ENCODE measurements at places on chromosomes 13 and 19.

- no peak for DNase-seq
Measured at GRCh38 chr19:40469011-40469410, 2.2 kb downstream of the SPTBN4 start.

- no peak for DNase-seq
Measured at GRCh38 chr13:42865768-42866102, 84.4 kb downstream of the FAM216B start.

DNA sequence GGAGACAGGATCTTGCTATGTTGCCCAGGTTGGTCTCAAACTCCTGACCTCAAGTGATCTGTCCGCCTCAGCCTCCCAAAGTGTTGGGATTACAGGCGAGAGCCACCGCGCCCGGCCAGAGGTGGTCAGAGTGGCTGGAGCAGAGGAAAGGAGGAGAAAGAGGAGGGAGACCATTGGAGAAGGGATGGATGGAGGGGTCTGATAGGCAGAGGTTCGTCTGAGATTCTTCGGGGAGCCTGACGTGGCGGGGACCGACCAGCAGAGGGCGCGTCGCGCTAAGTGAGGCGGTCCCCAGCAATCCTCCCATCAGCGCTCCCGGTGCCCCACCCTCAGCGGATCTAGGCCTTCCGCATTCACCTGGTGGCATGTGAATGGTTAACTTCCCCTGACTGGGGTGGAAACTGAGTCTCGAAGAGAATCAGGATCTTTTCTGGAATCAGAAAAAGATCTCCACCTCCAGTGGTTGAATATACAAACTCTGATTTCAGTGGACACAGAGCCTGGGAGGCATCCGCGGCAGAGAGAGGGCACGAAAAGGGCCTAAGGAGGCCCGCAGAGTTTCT, 8.8 kb downstream of the GTPBP3 start:
- DNase-seq, result peak; percentile 92

GRCh38 chr19:43595605-43595998, 332 bp downstream of the IRGQ start:
- DNase-seq, result no peak

GRCh38 chr13:32079587-32079986, 48.0 kb downstream of the FRY start:
- no peak for DNase-seq

GRCh38 chr19:50565984-50566903, 2.0 kb downstream of the LRRC4B start:
- DNase-seq, result no peak

- DNase-seq, result no peak
Measured at GRCh38 chr13:22487932-22488331, 692.8 kb upstream of the SGCG start.

- no peak for DNase-seq
Measured at GRCh38 chr13:23608701-23609413, 38.6 kb downstream of the TNFRSF19 start.

GRCh38 chr13:112962396-112962795, 6.6 kb upstream of the MCF2L start:
- DNase-seq, result no peak

GRCh38 chr13:110541526-110541920, 20.0 kb downstream of the RAB20 start:
- peak; percentile 65 for DNase-seq

DNA sequence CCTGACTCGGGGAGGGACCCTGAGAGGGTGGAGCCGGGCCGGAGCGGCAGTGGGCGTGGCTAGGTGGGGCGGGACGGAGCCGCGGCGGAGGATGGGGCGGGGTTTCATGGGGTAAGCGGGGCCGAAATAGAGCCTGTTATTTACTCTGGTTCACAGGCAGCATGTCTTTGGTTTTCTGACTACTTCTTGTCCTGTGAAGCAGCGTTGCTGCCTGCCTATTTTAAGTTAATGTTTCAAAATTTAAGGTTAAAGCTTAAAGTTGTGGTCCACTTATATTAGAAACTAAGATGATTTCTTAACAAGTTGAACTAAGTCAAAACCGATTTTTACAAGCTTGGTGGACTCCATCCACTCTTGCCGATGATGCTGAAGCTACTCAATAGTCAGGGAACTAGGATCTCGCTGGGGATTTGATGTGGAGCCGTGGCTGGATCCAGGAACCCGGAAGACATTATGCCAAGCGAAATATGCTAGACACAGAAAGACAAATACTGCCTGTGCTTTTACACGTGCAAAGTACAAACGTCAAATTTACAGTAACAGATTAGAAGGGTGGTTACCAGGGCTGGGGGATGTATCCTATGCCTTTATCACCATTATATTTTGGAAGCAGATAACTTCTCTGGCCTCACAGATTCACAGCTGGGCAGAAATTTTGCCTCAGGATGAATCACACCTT, 433 bp upstream of the ZNF616 start:
- DNase-seq, result no peak

DNA sequence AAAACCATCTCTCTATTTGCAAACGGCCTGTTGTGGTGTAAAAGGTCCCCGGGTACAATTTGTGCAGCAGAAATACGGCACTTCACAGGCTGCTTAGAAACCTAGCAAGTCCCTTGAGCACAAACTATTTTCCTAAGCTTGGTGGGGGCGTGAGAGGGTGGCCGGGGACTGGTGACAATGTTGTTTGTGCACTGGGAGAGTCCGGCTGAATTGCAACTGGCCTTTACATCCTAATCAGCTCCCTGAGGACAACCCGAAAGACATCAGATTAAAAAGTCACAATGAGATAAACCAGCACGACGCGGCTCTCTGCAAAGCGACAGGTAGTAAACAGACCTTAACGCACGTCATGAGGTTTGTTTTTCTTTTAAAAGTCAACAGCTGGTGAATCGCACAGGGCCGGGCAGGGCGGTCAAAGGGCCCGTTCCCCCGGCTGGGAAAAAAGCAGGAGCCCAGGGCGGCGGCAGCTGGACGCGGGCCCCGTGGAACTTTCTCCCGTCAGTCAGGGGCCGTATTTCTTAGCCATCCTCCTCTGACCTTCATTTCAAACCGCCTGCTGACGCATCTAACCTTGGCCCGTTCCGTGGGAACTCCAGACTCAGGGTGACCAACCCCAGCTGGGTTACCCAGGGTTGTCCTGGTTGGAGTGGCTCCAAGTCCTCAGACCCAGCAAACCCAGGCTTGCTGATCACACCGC, 112.3 kb downstream of the GADD45B start:
- peak; percentile 66 for DNase-seq

- DNase-seq, result no peak
Measured at GRCh38 chr13:86909318-86909717, 761.9 kb upstream of the SLITRK5 start.

GRCh38 chr19:13978351-13979243, 26.3 kb downstream of the DCAF15 start:
- peak; percentile 95 for DNase-seq

GRCh38 chr13:48489666-48490065, 43.2 kb downstream of the RCBTB2 start:
- DNase-seq, result no peak

DNA sequence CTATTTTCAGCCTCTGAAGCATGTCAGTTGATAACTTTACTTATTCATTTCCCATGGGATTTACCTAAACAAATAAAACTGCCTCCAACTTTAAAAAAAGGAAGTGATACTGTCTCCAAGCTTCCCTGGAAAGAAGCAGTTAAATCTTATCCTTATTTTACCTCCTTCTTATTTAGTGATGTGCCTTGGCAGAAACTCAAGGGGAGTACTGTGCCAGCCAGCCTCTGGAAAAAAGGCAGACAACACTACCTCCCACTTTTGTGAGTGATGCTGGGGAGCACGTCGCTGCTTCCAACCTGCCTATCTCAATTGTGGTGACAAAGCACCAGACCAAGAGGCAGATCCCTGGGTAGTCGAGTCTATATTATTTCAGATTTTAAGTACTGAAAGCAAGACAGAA, 765.6 kb downstream of the DIAPH3 start:
- no peak for DNase-seq

DNA sequence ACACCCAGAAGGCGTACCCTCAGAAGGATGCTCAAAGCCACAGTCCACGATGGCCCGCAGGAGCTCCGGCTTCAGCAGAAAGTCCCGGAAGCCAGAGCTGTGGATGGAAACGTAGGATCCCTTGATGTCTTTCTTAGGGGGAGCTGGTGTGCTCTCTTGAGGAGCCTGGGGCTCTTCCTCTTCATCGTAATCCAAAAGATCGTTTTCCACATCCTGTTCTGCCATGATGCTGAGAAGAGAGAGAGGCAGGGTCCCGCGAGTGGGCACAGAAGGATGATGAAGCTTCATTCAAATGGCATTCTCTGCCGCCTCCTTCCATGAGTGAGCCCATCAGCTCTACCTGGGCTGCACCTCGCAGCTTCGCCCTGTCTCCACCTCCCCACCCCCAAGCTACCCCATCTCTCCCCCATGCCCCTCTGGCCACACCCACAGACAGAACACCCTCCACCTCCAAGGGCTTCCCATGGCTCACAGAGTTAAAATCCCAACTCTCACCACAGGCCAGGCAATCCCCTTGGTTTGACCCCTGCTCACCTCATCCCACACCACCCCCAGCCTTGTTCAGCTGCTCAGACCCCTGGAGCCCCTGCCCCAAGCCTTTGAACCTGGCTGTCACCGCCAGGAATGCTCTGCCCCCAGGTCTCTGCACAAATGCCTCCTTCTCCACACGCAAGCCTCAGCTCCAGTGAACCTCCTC, 6.0 kb downstream of the DDX39A start:
- no peak for DNase-seq

GRCh38 chr13:28012383-28012782, 23.9 kb upstream of the URAD start:
- DNase-seq, result no peak

DNA sequence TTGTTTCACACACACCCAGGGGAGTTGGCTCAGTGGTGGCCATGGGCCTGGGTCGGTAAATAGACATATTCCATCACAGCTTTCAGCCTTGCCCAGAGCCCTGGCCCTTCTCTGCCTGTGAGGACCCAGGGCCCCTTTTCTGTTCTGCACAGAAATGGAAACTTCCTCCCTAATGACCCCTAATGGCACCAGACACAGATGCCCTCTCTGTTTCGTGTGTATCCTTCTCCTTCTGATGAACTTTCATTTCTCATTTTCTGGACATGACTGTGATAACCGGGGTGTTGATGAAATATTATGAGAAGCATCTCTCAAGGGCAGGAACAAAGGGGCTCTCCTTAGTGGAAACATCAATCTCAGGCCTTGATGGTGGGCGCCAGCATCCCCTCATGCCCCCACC, 12.8 kb downstream of the LILRA1 start:
- DNase-seq, result no peak

GRCh38 chr13:20891768-20892167, 10.8 kb downstream of the XPO4 start:
- no peak for DNase-seq

- no peak for DNase-seq
Measured at GRCh38 chr19:42269478-42270345, 660 bp downstream of the CIC start.

DNA sequence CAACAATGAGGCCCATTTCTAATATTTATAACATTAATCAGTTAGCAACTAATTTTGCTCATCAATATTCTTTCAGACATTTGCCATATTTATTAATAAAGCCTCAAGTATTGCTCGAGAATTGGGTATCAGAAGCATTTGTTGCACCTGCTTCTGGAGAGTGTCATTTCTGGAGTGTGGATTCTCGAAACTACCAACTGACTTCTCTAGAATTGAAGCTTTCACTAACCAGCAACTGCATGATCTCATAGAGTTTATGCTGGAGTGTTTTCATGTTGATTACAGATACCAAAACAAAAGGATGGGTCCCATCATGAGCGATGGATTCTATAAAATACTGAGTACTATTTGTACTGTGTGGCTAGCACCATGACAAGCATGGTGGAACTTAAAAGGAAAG, 121.0 kb upstream of the SLC7A1 start:
- no peak for DNase-seq

DNA sequence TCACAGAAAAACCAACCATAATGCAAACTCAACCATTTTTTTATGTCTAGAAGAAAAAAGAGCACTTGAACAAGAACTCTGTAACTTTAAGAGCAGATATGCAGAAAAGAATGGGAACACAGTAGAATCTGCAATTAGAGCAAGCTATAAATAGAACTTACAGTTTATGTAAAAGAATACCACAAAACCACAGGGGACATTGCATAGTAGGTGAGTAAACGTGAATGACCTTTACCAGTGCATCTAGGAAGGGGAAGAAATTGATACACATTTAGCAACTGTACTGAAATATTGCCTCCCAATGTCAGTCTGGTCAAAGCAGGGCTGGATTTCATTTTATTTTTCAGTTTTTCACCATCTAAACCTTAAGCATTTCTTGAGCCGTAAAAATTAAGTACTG, 242.2 kb upstream of the EDNRB start:
- DNase-seq, result no peak

DNA sequence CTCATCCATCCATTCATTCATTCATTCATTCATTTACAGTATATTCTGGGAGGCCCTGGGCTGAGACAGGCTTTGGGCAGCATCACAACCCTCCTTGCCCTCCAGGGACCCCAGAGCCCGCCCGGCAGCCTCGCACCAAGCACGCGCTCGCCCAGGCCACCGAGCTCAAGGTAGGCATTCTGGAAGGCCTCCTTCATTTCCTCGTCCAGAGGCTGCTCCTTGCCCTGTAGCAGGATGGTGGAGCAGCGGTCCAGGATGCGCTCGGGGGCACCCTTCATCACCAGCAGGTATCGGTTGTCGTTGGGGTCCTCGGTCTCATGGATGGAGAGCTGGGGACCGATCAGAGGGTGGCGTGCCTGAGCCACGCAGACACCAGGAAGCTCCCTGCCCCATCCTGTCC, 15.6 kb downstream of the ATP1A3 start:
- DNase-seq, result no peak

DNA sequence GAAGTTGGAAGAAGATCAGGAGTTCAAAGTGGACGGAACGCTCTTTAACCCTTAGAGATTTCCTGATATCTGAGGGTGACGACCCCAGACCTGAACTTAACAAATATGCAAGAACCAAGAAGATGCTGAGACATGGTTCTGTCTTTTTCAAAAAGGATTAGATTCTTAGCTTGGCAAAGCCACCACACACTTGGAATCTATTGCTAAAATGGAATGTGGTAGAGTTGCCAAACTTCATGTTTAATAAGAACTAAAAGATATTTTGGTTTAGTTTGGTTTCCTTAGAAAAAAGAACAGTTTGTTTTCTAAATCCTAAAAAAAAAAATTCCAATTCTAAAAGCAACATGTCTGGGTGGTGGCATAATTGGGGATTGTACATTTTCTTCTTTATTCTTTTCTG, 29.5 kb downstream of the UNC13A start:
- DNase-seq, result no peak

DNA sequence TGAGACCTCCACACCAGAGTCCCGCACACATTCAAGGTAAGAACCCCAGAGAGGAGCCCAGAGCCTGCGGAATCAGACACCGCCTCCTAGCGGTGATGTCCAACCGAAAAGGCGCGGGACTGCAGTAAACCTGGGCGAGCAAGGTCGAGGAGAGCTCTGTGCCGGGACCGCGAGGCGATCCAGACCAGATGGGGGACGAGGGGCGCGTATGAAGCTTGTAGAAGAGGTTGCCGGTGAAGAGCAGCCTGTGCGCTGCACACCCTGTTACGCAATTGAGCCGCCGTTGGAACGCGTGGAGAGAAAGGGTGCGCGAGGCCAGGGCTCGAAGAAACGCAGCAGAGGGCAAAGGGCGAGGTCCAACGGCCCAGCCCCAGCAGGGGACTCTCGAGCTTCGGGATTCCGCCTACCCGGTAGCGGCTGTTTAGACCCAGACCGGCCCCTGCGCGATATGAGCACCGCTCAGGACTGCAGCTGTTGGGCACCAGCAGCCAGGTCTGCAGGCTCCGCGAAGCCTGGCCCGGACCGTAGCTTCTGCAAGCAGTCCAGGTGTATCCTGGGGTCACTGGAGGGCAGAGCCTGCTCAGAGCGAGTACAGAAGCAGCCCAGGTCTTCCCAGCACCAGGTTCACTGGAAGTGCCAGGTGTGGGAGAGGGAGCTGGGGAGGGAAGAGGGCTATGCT, 65.9 kb upstream of the ZNF599 start:
- peak; percentile 73 for DNase-seq

GRCh38 chr19:4774136-4774535, 17.4 kb upstream of the FEM1A start:
- DNase-seq, result no peak
